ENCODE measurements at places on chromosomes 4 and X.

GRCh38 chrX:153829549-153829798 lies 870 bp downstream of the PDZD4 start:
- DNase-seq, result no peak

GRCh38 chrX:112341598-112341997 lies 259.0 kb upstream of the TRPC5 start:
- no peak for DNase-seq

DNA sequence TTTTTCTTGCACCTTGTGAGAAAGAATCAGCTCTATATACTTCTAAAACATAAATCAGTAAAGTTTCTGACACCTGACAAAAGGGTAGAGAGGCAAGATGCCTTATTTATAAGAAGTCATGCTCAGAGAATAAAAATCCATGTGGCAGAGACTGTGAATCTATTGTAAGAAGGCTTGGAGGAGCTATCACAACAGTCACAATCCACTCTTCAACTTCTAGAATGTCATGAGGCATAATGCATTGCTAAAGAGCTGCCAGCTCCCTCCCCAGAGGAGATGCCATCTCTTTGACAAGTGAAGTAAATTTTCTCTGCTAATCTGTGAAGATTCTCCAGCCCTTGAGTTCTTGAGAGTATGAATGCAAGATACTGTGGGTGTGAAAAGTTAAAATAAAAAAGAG lies 971.2 kb upstream of the IGFBP7 start:
- DNase-seq, result no peak

DNA sequence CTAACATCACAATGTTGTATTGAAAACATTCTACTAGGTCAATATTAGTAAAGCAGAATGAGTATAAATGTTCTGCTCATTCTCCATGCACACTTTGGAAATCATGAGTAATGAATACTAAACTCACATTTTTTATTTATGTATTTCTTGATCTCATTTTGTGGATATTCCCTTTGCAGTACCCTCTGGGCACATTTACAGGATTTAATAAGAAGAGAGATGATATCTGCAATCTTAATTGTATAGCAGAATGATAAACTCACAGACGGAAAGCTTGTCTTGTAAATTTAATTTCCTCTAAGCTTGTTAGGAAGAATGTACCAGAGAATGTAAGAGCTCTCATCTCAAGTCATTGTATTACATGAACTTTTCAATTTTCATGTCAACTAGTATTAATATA lies 1279.7 kb downstream of the PCDH7 start:
- DNase-seq, result no peak

DNA sequence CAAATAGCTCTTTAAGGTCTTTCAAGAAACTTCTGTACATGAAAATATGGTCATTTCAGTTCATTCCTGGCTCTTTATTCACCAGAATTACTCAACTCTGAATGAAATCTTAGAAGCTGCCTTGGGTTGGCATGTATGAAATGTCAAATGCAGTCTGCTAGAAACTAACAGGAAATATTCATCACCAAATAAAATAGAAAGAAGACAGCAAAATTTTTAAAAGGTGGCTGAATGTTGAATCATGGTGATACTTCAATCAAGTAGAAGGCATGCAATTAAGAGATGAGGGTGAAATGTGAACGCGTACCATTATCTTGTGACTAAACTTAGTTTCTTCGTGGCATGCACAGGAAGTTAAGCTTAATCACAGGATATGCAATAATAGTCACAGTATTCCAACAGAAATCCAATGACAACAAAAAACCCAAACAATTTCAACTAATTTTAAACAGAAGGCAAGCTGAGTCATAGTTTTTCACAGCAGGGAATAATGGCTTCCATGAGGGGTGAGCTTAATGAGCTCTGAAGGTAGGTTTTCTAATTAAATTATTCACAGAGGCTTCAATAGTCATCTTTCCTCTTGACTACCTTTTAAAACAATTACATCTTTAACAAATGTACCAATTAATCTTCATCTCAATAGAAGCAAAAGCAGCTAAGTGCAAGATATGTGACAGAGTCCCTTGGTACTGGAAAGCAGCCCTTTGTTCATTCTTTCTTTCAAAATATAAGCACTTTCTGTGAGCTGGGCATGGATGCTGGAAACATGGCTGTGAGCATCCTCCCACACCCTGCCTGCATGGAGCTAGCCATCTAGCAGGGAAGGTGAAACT lies 44.5 kb downstream of the SCFD2 start:
- no peak for DNase-seq

GRCh38 chr4:137076908-137077307 lies 455.4 kb downstream of the PCDH18 start:
- no peak for DNase-seq

DNA sequence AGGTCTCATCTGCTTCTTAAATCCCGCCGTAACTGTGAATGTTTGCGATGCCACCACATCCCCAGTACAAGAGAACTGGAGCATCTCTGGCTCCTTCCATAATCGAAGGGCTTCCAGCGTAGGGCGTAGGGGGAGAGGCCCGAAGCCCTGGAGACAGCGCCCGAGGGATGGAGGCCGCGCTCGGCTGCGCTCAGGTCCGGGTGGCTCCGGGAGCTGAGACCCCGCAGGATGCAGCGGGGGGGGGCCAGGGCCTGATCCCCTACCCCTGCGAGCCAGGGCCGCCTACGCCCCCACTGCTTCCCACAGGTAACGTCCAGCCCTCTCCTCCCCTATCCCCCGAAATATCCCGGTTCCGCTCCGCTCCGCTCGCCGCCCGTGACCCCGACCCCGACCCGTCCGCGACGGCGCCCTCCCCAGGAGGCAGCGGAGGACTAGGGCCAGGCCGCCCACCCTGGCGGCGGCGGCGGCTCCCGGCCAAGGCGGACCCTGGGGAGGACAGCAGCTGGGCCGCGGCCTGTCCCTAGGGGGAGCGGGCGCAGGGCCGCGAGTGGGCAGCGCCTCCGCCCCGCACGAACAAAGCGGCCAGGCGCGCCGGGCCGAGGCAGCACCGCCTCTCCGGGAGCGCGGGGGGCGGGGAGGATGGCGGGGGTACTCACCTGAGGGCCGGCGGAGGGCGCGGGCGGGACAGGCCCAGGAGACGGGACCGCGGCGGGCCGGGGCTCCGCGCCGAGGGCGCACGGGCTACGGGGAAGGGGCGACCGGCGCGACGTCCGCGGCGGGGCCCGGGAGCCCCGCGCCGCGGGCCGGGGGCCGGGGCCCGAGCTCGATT lies 723 bp downstream of the WDFY3 start:
- DNase-seq, result no peak

GRCh38 chr4:90198086-90198847 lies 71.1 kb downstream of the CCSER1 start:
- no peak for DNase-seq

GRCh38 chrX:13469963-13470684 lies 99.3 kb upstream of the EGFL6 start:
- DNase-seq, result no peak

GRCh38 chrX:70979136-70979762 lies 48.4 kb upstream of the SLC7A3 start:
- DNase-seq, result no peak

DNA sequence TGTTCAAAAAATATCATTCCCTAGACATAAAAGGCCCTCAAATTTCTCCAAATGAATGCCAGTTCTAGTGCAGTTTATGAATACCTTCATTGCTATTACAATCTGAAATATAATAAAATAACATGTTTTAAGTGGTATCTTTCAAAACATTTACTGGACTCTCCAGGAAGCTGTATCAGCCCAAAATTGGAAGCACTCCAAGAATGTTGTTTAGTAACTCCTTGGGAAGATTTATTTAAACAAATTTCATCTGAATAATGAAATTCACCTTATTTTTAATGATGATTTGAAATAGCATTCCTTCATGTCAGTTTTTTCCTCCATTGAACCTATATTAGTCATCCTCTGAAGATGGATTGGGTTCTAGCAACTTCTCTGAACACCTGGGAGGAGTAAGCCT lies 217.2 kb upstream of the PCDH18 start:
- DNase-seq, result no peak

GRCh38 chrX:69615779-69616456 lies at the start of gene EDA:
Gene EDA (plus strand): TSS chrX:69616113.
- no peak for DNase-seq

GRCh38 chrX:106415276-106415895 lies 196.4 kb upstream of the RADX start:
- no peak for DNase-seq

DNA sequence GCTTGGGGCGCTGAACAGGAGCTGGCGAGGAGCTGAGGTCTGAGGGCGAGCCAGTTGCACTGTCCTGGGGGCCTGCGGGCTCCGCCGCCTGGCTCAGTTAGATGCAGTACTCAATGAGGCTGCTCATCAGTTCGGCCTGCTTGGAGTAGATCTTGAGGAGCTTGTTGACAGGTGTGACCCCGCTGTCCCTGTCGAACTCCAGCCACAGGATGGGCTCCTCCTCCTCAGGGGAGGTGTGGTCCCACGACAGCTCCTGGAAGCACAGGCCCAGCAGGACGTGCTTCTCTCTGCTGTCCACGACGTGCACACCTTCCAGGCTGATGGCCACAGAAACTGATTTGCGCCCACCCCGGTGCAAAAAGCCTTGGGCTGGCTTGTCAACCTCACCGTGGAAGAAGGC lies 16.5 kb upstream of the LAS1L start:
- DNase-seq, result no peak

DNA sequence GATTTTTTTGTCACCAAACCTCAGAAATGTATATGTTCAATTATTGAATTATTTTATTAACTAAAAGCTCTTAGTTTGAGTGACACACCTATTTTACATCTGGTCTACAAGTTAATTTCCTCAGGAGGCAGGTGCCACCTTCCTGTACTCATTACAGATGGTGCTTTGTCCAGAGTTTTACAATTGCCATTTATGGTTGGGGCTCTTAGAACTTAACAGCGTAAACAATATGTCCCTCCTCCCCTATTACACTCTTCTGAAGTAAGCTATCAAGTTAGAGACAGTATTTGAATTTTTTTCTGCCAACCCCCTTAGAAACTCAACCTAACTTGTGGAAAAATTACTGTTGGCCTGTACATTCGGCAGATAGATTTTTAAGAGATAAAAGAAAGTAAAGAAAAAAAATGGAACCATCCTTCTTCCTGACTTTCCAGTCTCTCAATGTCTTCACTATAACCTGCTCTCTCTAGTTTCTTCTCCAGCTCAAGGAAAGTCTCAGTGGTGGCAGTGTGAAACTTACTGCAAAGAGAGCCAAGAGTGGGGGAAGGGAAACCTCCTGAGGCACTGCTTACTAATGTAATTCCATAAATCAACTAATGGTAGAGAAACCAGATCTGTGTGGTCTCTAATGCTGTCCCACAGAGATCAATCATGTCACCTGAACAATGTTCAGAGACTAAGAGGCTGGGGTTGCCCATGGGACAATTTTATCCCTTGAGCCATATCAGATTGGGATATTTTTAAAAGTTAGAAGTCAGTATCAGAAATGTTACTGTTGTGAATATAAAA lies 7.8 kb downstream of the CXXC4 start:
- no peak for DNase-seq

- DNase-seq, result no peak
These were observed 8.6 kb downstream of the GALNT7 start for GRCh38 chr4:173177232-173177631.

GRCh38 chr4:151524610-151525009 lies 115.6 kb downstream of the FHIP1A start:
- no peak for DNase-seq

- DNase-seq, result peak; percentile 42
These were observed 34.3 kb downstream of the NALF2 start for GRCh38 chrX:69538321-69538876.

GRCh38 chr4:8727546-8728510 lies 135.3 kb downstream of the CPZ start:
- no peak for DNase-seq

- DNase-seq, result no peak
These were observed 23.9 kb upstream of the PRDM8 start for GRCh38 chr4:80173401-80173800.

DNA sequence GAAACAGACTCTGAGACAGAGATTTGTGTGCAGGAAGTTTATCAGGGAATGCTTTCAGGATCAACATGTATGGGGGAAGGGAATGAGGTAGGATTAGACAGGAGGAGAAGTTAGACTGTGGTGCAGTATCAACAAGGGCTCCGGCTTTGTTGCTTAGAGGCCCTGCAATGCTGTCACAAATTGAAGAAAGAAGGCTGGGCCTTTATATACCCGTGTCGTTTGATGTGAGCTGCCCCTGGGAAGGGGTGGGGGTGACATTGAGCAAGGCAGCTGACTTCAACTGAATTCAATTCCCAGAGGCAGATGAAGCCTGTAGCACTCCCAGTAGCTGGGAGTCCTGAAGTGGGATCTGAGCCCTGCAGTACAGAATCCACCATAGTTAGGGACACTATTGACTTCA lies 29.5 kb upstream of the USP9X start:
- no peak for DNase-seq

DNA sequence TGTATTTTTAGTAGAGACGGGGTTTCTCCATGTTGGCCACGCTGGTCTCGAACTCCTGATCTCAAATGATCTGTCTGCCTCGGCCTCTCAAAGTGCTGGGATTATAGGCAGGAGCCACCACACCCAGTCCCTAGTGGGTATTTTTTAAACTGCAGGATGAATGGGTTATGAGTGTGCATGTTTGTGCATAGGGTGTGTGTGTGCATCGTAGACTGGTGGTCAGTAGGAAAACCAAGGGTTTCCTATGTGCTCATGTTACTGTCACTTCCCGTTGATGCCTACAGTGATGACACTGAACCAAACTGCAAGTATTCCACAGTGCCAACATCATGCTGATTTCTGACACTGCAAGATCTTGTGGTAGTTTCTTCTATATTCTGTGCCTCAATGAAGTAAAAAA lies 41.1 kb downstream of the DDIT4L start:
- no peak for DNase-seq

- no peak for DNase-seq
These were observed 98.2 kb upstream of the PGRMC2 start for GRCh38 chr4:128385683-128386304.

- no peak for DNase-seq
These were observed 120.2 kb downstream of the BMPR1B start for GRCh38 chr4:94877973-94878372.

GRCh38 chrX:154902408-154902807 lies 16.3 kb downstream of the F8A1 start:
- no peak for DNase-seq

GRCh38 chrX:149461746-149462145 lies 43.4 kb downstream of the IDS start:
- DNase-seq, result no peak

DNA sequence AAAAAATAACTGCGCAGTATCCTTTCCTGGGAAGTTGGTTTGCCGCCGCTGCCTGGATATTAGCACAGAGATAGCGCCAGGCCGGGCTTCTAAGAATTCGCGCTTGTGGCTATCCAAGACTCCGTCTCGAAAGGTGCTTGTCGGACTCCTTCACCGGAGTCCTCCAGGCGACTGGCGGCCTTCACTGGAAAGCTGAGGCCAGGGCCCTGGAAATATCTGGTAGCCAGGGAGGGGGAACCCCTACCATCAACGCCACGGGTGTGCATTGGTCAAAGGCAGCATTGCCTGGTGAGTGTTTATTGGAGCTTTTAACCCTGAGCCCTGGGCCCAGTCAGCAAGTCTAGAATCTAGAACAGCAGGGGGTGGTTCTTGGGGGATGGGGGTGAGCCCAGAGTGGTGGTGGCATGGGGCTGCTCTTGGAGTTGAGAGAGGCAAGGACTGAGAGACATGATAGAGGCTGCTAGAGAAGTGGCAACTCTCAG lies 577 bp upstream of the PIM2 start:
- no peak for DNase-seq

GRCh38 chrX:103586314-103586646 lies 965 bp downstream of the TCEAL4 start:
- DNase-seq, result no peak

GRCh38 chr4:25588206-25588605 lies 67.4 kb upstream of the SLC34A2 start:
- DNase-seq, result no peak

Data from activated CD8-positive, alpha-beta memory T cell treated with anti-CD3 and anti-CD28 coated beads for 48 hours (primary cell).